Activated gamma-delta T cell treated with anti-CD3 and anti-CD28 coated beads, Interleukin-2, amount 50 U/mL, for 16 hours (primary cell): ENCODE measurements at places on chromosomes 3 and 15.
A peak's percentile ranks its signal among the peaks of the same experiment; 100 is the strongest.

GRCh38 chr15:40323953-40324937, 753 bp downstream of the INAFM2 start:
- DNase-seq: no peak

DNA sequence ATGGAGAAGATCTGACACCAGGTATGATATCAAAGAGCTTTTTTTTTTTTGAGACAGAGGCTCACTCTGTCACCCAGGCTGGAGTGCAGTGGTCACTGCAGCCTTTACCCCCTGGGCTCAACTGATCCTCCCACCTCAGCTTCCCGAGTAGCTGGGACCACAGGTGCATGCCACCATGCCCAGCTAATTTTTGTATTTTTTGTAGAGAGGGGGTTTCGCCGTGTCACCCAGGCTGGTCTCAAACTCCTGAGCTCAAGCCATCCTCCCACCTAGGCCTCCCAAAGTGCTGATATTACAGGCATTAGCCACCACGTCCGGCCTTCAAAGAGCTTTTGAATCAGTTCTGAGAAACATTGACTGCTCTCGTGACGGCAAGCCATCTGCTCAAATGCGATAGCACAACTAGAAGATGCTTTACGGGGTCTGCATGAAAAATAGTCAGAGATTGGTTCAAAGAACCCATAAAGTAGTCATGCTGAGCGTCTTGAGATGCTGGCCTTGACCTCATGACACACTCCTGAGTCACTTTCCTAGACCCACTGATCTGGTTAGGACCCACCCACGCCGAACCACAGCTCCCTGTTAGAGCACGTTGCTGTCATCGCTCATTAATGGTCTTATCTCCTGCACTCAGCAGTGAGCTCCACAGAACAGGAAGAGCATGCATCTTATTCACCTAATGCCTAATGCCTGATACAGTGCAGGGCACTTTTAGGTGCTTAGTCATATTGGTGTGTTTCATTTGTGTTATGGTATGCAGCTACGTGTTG, 57.0 kb upstream of the NR2F2 start:
- DNase-seq: no peak

DNA sequence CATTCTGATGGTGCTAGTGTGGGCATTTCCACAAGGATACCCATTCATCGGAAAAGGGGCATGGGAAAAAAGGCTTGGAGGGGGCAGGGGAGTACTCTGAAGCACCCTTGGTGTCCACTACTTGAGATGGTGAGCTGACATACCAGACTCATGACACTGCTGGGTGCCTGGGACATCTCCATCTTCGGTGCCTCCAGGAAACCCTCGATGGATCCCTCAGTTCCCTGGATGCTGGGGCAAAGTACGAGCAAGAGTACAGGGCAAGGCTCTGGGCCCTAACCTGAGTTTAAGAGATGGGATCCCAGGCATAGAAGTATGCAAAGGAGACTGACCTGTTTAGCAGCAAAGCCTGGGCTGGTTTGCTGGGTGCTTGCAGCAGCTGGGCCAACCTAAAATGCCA, 5.2 kb upstream of the IP6K1 start:
- no peak for DNase-seq

- DNase-seq: peak; percentile 59
Measured at GRCh38 chr3:56783644-56784447, 17.9 kb downstream of the ARHGEF3 start.

GRCh38 chr3:39109086-39109485, 1.6 kb downstream of the TTC21A start:
- no peak for DNase-seq

- DNase-seq: no peak
Measured at GRCh38 chr3:29805757-29806156, 524.9 kb downstream of the RBMS3 start.

- no peak for DNase-seq
Measured at GRCh38 chr15:90188914-90189748, 12.0 kb upstream of the SEMA4B start.

DNA sequence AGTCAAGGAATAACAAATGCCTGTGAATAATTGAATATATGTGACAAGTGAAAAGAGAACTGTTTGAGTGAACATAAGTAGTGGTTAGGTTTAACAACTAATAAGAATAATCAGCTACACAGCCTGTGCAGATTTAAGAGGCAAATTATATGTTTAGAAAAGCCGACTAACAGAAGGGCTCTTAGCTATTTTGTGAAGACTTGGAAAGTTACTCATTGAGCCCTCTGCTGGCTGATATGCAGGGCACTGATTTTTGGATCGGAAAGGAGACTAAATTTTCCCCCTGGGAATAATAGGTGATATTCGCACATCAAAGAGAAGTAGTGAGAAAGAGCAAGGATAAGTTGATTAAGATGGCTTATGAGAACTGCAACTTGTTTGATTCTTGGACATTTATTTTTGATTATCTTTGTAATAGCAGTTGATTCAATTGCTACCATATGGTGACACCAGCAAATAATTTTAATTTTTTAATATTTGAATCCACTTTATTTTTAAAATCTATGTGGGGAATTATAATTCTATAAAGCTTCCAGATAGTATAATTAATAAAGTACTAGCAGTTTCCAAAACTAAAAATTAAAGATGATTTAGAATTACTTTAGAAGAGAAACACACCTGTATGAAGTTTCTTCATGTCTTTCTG, 156.2 kb downstream of the NLGN1 start:
- no peak for DNase-seq

- DNase-seq: no peak
Measured at GRCh38 chr3:40891186-40891585, 308.1 kb upstream of the CTNNB1 start.

DNA sequence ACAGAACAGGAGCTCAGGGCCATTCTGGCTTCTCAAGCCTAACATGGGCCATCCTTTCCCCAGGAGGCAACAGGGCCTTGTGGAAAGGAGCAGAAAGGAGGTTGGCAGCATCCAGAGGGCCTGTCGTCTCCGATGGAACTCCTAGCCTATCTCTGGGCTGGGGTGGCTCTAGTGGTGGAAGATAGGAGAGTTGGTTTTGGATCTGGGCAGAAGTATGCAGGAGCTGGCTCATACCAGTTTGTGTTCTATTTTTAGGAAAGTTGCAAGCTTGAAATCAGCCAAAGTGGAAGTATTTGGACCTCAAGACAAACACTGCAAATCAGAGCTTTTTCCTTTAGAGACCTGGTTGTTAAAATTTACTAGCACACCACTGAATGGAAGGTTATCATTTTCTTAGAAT, 35.4 kb upstream of the XCR1 start:
- DNase-seq: no peak

DNA sequence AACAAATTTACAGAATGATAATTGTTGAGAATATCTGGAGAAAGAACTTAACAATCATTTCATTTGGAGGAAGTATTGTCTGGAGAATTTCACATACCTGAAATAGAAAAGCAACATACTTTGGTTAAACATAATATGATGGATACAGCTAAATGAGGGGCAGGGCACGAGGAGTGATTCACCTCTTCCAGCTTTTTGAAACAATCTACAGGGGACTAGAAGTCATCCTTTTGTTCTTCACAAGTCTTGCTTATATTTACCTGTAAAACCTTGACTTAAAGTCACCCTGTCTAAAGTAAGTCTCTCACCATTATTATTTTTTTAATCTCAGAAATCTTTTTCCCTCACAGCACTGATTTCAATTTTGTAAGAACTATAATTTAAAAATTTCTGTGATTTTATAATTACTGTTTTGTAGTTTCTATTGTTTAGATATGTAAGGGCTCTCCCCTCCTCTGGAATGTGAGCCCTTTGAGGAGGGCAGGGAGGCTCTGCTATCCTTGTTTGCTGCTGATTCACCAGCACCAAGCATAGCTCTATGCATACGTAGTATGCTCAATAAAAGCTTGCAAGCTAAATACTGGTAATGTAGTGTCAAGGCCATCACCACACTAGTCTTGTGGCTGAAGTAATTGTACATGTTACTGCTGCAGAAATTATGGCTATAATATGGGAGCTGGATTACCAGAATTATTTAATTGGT, 193.9 kb upstream of the THRB start:
- DNase-seq: no peak

DNA sequence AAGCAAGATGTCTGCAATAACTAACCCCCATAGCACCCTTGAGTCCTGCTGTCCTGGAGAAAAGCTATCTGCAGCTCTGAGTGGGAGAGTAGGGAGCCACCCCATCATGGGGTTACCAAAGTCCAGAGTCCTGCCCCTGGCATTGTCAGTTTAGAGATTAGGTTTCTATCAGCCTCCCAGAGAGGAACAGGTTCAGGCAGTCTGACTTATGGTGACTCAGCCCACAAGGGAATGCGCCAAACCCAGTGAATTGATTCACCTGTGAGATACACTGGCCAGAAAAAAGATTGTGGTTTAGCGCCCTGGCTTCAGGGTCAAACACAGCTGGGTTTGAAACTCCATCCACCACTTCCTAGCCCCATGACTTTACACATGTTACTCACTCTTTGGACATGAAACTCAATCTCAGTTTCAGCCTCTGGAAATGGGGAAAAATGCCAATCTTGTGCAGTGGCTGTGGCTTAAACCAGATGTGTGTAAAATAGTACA, 263.6 kb upstream of the HES1 start:
- DNase-seq: no peak

DNA sequence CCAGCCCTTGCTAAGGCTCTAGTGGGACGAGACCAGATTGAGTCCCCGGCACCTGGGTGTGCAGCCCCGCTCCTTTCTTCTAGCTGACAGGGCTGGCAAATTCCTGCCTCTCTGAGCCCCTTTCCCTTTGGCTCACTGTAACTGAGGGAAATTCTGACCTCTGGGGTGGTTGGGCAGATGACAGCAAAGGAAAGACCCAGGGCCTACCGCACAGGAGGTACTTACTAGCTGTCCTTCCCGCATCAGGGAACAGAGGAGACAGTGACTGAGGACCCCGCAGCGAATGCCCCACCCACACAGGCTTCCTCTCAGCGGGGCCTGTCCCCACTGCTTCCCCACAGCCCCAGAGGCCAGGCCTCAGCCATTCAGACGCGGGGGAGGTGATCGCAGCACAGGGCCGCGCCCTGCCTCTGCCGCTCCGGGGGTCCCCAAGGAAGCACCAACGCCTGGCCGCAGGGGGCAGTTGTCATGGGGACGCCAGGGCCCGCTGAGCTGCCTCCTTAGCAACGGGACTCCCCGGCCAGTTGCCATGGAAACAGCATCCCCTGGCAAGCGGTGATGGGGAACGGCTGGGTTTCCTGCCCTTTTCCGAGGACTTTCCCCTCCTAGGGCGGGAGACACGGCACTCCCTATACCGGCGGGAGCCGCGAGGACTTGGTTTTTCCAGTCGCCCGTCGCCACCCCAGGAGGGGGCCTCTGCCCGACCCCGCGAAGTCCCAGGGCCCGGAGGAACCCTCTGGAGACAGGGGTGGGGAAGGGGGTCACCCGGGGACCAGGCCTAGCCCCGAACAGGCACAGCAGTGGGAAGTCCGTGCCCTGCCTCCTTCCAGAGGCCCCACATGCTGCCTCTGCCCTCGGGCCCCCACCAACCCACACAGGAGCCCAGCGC, 50.1 kb downstream of the HCN4 start:
- no peak for DNase-seq

- no peak for DNase-seq
Measured at GRCh38 chr3:145450018-145450682, 710.8 kb downstream of the PLOD2 start.

DNA sequence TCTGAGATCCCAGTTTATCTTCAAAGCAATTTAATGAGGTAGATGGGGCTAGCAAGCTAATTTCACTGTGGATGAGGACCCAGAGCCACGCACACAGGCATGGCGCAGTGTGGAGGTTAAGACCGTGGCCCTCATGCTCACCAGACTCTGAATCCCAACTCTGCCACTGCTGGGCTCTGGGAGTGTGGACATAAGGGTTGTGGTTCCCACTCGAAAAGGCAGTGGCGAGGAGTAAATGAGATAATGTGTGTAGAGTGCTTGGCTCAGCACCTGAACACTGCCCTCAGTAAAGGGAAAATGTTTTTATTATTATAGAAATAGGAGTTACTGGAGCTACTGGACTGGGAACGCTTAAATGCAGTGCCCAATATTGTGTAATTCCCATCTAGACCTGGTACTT, 243.5 kb upstream of the TPM1 start:
- no peak for DNase-seq

DNA sequence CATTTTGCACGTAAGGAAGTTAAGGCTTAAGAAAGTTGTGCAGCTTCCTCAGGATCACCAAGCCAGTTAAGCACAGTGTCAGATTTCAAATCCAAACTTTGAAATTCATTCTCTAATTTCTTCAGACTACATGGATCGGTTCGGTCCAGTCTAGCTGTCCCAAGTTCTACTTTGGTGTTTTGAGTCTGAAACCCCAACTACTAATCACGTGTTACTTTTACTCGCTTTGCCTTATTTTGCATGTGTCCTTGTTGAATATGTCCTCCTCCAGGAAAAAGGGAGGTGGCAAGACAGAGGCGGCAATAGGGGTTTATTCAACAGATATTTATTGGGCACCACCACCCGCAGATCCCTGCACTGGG, 522 bp upstream of the GXYLT2 start:
- DNase-seq: no peak

DNA sequence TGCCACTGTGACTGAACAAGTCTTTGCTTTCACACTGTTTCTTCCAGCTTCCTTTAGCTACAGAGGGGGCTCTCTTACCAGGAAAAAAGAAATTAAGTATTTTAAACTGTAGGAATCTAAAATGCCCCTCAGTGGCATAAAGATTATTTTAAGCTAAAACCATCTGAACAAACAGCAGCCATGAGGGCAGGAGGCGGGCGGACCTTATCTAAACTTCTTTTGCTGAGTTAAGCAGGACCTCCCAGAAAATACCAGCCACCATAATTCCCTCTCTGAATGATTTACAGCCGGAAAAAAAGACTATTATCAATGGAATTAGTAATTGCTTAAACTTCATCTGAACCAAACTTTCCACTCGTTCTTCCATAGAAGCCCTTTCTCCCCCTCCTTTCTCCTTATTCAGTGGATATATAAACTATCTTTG, 5.2 kb upstream of the TOPAZ1 start:
- no peak for DNase-seq

GRCh38 chr15:45637552-45638033, 2.8 kb downstream of the SQOR start:
- peak; percentile 36 for DNase-seq

GRCh38 chr15:31439328-31439727, 112.7 kb downstream of the KLF13 start:
- no peak for DNase-seq

GRCh38 chr3:16504242-16504641, 9.3 kb downstream of the RFTN1 start:
- no peak for DNase-seq

DNA sequence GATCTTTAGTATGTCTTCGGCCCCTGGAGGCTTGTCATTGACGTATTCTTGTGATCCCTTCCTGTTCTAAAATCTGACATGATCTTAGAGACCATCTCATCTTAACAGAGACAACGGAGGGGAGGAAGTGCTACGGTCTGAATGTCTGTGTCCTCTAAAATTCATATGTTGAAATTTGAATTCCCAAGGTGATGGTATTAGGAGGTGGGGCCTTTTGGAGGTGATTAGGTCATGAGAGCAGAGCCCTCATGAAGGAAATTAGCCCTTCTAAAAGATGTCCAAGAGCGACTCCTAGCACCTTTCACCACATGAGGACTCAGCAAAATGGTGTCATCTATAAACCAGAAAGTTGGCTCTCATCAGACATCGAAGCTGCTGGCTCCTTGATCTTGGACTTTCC, 233.2 kb upstream of the CMC1 start:
- no peak for DNase-seq

- DNase-seq: no peak
Measured at GRCh38 chr3:135964160-135964955, 1.2 kb upstream of the PPP2R3A start.

- DNase-seq: no peak
Measured at GRCh38 chr15:47607695-47608094, 109.6 kb upstream of the SEMA6D start.
